ENCODE measurements at places on chromosomes 6 and 20.

- peak; percentile 59 for DNase-seq
Measured at GRCh38 chr20:58308680-58309527, 611 bp upstream of the RAB22A start.

- DNase-seq, result no peak
Measured at GRCh38 chr6:25655723-25656122, 3.7 kb downstream of the SCGN start.

DNA sequence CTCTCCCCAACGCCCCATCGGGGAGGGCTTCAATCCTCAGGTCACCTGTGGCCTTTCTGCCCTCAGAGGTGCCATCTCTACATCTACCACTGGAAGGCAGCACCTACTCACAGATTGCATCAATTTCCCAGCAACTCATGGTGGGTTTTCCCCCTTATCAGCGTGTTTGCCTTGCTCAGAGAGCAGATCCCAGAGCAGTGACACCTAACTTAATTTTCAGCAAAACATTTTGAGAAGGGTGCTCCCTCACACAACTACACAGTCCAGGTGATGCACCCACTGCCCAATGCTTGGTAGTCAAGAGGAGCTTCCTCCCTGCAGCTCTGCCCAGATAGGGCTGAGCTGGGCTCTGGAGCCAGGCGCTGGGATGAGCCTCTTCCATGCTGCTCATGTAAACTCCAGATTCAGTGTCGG, 48.2 kb downstream of the PLG start:
- DNase-seq, result no peak

DNA sequence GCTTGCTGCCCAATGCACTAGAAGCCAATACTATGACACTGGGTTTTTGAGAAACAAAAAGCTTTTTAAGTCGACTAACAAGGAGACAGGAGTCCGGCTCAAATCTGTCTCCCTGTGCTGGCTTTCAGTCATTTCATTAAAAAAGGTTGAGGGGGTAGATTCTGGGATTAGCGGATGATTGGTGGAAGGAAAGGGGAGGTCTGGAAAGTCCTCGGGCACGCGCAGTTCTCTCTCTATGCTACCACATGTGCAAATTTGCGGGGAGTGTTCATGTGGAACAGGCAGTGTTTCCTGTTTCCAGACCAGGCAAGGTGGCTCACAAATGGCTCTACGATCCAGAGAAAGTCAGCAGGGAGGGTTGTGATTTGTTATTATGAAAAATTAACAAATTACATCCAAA, 89.1 kb upstream of the TOX2 start:
- DNase-seq, result no peak

DNA sequence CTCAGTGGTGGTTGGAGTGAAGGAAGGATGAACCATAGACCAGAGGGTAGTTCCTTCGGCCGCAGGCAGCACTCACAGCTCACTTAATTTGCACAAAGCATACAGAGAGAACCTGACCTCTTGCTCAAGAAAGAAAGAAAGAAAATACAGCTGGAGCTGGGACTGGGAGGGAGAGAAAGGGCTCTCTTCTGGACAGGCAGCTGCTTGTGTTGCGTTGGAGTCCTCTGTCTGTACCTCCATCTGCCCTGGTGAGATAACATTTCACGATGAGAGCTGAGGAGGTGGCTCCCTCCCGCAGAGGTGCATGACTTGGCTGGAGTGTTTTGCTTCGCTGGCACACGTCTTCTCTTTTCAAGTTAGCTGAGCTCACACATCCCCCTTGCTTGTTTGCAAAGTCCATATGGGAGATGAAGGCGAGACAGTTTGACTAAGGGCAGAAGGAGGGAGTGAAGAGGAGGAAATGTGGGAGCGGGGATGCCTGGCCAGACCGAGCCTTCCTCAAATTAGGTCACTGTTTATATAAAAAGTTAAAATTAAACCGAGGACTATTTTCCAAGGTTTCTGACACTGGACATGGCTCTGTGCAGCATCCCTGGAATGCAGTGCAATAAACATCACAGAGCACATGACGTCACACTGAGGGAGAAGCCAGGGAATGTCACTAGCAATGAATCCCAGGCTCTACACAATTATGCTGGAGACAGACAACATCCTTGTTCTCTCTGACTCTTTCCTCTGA, 359.4 kb downstream of the CD83 start:
- DNase-seq, result no peak

- DNase-seq, result no peak
Measured at GRCh38 chr6:101462576-101462975, 69.1 kb downstream of the GRIK2 start.

- DNase-seq, result no peak
Measured at GRCh38 chr6:15326067-15326614, 80.3 kb downstream of the JARID2 start.

GRCh38 chr6:5423251-5423650, 161.9 kb downstream of the FARS2 start:
- DNase-seq, result no peak

DNA sequence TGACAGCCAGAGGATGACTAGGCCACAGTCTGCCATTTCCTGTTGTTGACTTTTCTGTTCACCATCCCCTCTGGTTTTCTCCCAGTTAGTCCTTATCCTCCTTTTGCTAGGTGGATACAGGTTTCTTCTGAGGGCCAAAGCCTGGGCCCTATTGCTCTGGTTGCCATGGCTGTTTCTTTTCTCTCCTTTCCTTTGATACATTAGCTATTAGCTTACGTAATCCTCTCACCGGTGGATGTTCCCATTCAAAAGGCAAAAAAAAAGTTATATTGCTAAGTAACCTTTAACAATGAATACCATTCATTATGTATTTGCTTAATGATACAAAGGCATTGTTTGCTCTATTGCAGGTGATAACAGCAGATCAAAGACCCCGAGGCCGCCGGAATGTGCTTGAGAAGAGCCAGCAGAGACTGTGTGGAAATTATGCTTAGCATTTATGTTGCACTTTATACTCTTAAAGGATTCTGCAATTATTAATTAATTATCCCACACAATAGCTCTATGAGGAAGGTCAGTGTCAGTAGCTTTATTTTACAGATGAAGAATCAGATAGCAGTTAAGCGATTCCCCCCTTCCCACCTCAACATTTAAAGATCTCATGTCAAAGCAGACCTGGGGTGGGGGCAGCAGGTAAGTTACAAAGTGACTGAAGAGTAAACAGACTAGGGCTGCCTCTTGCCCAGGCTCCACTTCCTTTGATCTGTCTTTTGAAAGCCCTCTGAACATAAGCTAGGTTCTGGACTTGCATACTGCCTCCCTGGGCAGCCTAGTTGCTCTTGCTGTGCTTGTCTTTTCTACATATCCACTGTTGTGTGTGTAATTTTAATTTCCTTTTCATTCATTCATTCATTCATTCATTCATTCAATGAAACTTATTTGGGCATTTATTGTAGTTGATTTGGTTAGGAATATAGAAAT, 14.5 kb upstream of the TFB1M start:
- no peak for DNase-seq

DNA sequence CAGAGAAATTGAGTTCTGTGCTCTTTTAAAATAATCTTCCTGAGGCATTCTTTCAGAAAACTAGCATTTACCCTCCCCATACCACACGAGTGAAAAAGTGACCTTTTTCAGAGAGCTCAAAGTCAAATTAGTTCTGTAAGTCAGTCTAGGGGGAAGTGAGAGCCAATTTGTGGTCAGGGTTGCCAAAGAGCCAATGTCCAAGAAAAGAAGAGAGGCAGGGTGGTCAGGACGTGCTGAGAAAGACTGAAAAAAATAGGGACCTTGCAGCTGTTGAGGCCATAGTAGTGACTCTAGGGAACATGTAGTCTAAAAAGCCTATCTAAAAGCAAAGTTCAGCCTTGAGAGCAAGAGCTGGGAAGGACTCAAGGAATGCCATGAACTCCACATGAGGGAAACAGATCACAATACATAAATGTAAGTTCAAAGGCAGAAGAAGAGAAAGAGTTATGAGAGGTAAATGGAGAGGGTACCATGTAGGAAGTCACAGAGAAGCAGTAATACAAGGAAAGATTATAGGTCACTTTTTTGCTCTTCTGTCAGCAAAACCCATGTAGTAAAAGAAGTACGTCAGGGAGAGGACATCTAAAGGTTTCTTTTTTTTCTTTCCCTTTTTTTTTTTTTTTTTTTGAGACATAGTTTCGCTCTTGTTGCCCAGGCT, 565.1 kb upstream of the FLRT3 start:
- no peak for DNase-seq

GRCh38 chr20:33709905-33710541, 10.1 kb downstream of the PXMP4 start:
- no peak for DNase-seq

- no peak for DNase-seq
Measured at GRCh38 chr6:17100806-17101205, 1.0 kb upstream of the STMND1 start.

GRCh38 chr6:129105793-129106192, 222.9 kb downstream of the LAMA2 start:
- DNase-seq, result no peak

DNA sequence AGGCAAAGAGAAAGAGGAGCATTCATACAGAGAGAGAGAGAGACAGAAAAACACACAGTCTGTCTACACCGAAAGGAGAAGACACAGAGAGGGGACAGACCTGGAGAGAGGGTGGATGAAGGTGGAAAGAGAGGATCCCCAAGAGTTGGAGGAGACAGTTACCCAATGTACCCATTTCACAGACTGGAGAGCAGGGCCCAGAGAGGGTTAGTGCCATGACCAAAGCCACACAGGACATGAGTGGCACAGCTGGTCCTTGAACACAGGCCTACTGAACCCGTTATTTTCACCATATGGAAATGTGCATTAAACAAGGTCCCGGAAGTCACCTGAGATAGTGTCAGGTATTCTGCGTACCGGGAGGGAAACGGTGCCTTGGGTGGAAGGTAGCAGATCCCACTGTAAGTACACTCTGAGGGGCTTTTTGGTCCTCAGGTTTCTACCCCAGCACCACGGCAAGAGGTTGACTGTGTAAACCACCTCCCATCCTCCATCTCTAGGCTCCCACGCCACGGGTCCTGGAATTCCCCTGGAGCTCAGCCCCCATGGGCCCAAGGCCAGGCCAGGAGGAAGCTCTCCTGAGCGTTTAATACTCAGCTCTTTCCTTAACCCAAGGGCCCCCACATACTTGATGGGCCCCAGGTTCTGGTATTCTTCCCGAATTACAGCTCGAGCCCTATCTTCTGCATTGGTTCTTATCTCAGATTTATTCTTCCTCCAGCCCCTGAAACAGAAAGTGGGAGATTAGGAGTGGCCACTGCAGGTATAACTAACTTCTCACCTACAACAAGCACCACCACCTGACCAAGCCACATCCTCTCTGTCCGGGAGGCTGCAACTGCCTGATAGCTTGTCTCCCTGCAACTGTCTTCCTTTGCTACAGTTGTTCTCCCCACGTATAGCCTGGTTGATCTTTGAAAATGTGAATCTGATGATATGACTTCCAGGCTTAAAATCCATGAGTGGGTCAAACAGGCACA, 38.4 kb upstream of the OCSTAMP start:
- DNase-seq, result no peak

DNA sequence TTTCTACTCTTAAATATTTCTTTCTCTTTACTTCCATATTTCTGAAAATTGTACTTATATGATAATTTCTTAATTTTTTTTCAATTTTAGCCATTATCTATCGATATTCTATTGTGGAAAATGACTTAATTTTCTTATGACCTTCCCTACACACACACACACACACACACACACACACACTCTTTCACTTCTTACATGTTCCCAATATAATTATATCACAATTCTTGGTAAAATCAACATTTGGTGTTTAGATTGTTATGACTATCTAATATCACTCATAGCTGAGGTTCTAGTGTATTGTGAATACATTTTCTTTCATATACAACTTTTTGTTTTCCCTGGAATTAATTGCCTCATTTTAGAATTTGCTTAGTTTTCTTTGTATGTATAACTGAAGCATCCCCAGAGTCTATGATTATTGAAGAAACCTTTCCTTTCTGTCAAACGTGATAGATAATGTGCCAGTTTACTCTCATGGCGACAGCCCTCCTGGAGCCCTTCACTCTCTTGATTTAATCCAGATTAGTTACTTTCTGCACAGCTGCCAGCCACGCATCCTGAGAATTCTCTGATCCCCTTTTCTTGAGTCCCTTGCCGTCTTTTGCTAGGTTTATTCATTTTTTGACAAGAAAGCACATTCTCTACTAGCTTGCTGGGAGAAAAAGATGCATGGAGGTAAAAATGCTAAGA, 63.4 kb downstream of the RNF182 start:
- no peak for DNase-seq

GRCh38 chr6:109290143-109290931, 91.9 kb downstream of the CD164 start:
- no peak for DNase-seq

DNA sequence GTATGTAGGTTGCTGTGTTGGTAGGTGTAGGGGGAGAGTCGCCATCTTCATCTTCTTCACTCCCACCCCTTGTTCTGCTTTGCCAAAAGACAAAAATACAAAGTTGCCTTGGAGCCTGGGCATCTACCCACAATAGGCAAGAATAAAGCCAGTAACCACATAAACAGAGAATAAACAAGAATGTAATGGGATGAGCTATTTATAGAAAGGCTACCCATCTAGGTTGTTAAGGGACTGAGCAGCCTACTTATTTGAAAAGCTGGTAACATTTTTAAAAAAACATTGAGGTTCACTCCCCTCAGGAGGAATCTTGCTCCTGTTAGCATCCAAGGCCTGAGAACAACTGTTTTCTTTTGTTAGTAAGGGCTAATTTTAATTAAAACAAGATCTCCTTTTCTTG, 301.4 kb upstream of the STXBP5 start:
- DNase-seq, result no peak

DNA sequence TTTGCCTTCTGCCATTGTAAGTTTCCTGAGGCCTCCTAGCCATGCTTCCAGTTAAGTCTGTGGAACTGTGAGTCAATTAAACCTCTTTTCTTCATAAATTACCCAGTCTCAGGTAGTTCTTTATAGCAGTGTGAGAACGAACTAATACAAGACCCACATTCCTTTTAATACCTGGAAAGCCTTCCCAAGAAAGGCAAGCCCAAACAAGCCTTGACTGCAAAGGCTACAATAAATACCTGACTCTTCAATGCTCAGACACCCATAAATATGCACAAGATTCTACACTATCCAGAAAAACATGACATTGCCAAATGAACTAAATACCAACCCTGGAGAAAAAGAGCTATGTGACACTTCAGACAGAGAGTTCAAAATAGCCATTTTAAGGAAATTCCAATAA, 338.8 kb downstream of the HAO1 start:
- no peak for DNase-seq

GRCh38 chr20:61771805-61772350, 293.8 kb downstream of the TAF4 start:
- no peak for DNase-seq

GRCh38 chr6:146311079-146311478, 232.6 kb upstream of the RAB32 start:
- DNase-seq, result no peak

GRCh38 chr6:14477559-14477958, 360.0 kb downstream of the CD83 start:
- DNase-seq, result no peak

DNA sequence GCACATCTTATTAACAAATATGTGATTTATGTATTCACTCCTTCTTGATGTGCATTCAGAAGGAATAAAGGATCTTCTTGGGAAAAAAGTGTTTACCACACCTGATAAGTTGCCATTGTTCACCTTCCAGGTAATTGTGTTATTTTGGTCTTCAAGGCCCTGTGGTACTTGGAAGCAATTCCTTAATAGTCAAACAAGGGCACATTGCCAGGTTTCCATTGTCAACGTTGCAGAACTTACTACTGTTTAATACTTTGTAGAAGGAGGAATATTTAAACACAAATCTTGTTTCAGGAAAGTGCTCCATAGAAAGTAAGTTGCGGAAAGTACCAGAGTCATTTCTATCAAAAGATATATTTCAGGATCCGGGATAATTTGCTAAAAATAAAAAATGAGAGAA, 129.5 kb upstream of the SGK1 start:
- no peak for DNase-seq

- no peak for DNase-seq
Measured at GRCh38 chr6:136337121-136337520, 47.5 kb upstream of the BCLAF1 start.

All from activated naive CD4-positive, alpha-beta T cell (primary cell).